Tongue (tissue), 3 donors: ENCODE measurements at places on chromosomes 5 and 9. TPM values are rescaled to one million over a fixed set of nuclear protein-coding genes. Genes with fewer than 3 reads are reported as not detected.

The C5orf52 gene
- total RNA-seq, result not detected

The DNM1 gene
- total RNA-seq, result 31.9 TPM

DNA sequence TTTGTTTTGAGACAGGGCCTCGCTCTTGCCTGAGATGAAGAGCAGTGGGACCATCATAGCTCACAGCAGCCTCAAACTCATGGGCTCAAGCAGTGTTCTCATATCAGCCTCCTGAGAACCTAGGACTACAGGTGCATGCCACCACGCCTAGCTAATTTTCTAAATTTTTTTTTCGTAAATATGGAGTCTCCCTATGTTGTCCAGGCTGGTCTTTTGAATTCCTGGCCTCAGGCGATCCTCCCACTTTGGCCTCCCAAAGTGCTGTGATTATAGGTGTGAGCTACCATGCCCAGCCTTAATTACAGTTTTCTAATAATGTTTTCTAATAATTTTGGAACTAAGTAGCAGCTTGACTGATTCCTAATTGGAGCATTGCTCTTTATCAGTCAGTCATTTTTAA, 15.1 kb downstream of the GAPVD1 start:
- DNase-seq, result no peak

GRCh38 chr5:95727764-95728191, 3.4 kb upstream of the RHOBTB3 start:
- DNase-seq, result no peak

The TUSC1 gene
- total RNA-seq, result 20.7 TPM

The PTGES gene
- 7.5 TPM for total RNA-seq

DNA sequence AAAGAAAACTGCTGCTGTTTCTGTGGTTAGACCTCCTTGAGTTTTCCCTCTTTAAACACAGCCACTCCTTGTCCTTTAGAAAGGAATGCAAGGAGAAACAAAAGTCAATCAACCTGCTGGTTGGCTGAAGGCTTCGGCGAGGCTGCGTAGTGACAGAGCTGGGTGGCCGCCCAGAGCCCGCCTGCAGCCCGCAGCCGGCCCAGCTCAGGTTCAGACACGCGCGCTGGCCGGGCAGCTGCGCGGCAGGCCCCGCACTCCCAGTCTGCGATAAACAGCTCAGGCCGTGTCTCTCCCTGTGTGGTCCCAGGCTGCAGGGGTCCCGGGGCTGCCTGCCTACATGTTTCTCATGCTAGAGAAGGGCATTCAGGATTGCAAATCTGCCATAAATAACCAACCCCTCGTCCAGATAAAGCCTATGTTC, 115.4 kb downstream of the HSD17B3 start:
- peak; percentile 69 for DNase-seq

The DOK3 gene
- total RNA-seq, result 6.7 TPM

- no peak for DNase-seq
These were observed 246.3 kb upstream of the EFNA5 start for GRCh38 chr5:107916731-107917725.

GRCh38 chr5:156354571-156354970, 27.6 kb downstream of the SGCD start:
- no peak for DNase-seq
